Sciatic nerve (tissue), 2 donors: ENCODE measurements at places on chromosomes 7 and 10.
A peak's percentile ranks its signal among the peaks of the same experiment; 100 is the strongest.

GRCh38 chr7:30920021-30920583 is 8.4 kb downstream of the AQP1 start:
- peak; percentile 38 for DNase-seq

DNA sequence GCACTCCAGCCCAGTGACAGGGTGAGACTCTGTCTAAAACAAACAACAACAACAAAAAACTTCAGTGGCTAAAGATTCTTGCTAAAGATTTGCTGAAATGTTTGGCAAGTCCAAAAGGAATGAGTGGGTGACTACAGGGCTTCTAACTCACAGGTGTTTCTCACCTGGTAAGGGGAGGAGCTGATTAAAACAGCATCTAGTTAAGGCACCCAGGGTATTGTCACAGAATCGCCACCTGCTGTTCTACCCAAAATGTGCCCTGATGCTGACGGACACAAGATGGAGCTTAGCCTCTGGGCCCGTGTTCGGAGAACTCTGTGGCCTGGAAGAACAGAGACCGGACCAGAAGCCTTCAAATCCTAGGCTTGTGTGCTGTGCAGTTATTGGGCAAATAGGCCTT is 336.0 kb upstream of the GALNT17 start:
- DNase-seq: no peak

- no peak for DNase-seq
These were observed 304.1 kb upstream of the ZNF32 start for GRCh38 chr10:43952760-43953159.

DNA sequence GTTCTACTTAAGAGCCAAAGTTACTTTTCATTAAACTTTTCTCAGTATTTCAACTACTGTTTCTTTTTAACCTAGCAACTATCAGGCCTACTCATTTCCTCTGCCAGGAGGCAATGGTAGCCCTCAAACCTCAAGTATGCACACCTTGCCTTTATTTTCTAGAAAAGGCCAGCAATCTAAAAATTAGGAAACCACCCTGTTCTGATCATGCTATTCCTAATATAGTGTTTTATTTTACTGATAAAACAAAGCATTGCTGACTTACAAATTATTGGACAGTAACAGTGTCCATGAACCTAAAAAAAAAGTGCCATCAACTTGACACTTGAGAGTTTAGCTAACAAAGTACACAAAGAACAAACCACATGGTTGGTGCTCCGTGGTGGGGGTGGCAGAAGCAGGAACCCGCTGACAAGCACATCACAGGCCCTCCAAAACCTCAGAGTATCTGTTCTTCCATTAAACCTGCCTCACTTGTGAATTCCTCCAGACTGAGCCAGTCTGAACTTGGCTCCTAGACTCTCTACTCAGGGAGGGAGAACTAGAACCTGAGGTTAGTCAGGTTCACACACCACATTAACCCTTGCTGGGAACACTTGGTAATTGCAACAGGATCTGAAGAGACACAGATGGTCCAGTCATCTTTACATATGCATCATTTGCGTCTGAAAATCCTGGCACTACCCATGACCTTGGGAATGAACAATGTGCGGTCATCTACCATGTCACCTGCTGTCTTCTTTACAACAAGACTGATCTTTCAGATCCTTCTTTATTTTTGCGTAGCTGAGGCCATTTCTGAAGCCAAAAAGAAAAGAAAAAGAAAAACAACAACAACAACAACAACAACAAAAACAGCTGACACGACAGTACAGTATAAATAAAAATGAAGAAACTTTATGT is 31.9 kb downstream of the PIP4K2A start:
- DNase-seq: no peak

DNA sequence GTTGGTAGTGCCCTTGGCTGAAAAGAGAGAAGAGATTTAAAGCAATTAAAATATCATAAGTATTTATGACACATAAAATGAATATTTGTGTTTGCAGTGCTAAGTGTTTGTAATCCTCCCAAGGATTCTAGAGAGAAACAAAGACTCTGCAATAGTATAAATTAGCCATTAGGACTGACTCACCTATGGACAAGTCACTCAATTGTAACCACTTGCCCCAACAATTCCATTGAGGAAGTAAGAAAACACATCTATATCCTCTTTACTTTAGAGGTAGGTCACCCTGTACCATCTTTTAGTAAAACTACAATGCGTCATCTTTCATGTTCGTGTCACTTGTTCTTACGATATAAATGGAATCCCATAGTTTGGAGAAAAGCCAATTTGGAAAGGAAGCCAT is 85.7 kb upstream of the INHBA start:
- no peak for DNase-seq

- DNase-seq: peak; percentile 72
These were observed 87.5 kb downstream of the PLXNA4 start for GRCh38 chr7:132488634-132489302.

GRCh38 chr10:70726909-70727495 is 54.7 kb downstream of the ADAMTS14 start:
- DNase-seq: no peak

- DNase-seq: no peak
These were observed 321.0 kb downstream of the C7orf25 start for GRCh38 chr7:42590771-42591310.

DNA sequence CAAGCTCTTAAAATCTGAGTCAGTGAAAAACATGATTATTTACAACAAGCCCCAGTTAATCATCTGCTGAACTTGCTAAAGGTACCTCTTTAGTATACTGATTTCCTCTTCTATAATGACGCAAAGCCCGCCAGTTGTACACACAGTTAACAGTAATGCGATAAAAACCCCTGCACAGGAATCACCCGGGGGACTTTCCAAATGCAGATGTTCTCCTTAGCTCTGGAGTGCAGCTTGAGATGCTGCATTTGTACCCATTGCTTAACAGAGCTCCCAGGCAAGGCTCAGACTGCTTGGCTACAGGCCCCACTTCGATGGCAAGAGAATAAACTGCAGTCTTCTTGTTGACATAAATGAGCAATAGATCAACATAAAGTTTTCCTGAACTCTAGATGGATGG is 279.6 kb upstream of the HGF start:
- no peak for DNase-seq

GRCh38 chr10:3808689-3809199 is 23.7 kb upstream of the KLF6 start:
- DNase-seq: no peak

DNA sequence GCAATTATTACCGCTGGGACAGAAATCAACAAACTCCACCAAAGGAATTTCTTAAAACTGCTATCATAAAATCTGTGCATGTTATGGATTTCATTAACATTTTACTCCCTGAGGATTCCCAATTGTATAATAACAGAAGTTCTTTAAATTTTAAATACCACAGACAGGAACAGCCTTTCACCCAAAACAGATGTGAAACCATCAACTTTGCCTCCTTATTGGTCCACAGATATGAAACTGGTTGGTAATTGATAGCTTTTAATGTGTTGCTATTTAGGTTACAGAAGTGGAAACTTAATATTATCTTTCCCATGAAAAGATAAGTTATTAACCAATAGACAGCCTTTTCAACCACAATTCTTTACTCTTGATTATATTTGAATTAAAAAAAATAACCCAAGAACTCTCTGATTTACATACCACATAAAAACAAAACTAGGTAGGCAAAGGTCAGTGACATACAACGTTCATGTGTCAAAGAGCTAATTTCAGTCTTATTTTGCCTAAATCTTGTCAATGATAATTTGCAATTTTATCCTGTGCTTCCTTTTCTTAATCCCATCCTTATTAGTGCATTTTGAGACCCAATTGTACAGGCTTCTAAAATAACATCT is 90.0 kb downstream of the NRP1 start:
- DNase-seq: no peak

GRCh38 chr10:14670551-14671240 is 104.0 kb downstream of the FAM107B start:
- no peak for DNase-seq

DNA sequence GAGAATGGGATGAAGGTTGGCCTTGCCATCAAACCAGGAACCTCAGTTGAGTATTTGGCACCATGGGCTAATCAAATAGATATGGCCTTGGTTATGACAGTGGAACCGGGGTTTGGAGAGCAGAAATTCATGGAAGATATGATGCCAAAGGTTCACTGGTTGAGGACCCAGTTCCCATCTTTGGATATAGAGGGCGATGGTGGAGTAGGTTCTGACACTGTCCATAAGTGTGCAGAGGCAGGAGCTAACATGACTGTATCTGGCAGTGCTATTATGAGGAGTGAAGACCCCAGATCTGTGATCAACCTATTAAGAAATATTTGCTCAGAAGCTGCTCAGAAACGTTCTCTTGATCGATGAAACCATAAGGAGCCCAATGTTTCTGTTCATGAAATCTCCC is 637 bp downstream of the RPEL1 start:
- DNase-seq: no peak

- DNase-seq: no peak
These were observed 2.9 kb upstream of the TARP start for GRCh38 chr7:38276096-38276877.

GRCh38 chr7:144386741-144387140 is 16.8 kb downstream of the NOBOX start:
- no peak for DNase-seq

- DNase-seq: no peak
These were observed 103.5 kb upstream of the PDLIM1 start for GRCh38 chr10:95394161-95394880.

DNA sequence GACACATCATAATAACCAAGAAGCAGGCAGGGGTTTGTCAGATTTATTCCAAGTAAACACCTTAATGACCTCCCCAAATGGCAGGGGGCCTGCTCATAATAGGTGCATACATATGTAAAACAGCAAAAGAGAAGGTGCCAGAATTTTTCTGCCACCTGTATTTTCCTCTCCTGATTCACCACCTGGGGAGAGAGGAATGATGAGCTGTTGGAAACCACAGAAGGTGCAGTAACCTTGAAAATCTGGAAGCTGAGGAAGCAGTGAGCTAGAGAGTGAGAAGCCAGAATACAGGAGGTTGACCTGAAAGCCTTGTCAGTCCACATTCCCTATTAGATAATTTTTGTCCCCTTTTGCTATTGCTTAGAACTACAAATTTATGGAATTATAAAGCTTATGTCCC is 46.2 kb upstream of the PDE1C start:
- no peak for DNase-seq

GRCh38 chr7:815284-816216 is 16.7 kb upstream of the SUN1 start:
- DNase-seq: peak; percentile 75

DNA sequence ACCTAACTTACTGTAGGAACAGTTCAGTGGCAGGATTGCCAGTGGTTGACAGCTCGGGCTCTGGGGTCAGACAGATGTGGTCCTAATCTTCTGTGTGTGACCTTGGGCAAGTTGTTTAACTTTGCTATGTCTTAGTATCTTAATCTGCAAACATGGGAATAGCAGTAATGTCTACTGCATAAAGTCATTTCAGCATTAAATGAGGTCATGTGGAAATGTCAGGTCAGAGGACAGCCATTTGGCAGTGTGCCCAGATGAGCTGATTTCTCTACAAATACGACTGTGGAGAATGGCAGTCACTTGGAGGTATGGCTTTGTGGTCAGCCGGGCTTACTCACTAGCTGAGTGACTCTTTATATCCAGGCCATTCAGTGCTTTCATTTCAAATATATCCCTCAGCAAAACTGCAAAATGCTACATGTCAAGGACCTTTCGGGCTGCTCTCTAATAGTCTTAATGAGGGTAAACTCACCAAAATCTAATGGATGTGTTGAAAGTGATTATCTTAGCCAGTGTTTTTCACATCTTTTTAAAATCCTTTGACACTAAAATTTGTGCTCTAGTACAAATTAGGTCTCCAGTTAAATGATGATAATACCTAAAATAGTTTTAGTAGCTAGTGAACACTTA is 171.4 kb downstream of the ST7 start:
- DNase-seq: peak; percentile 83

GRCh38 chr10:121069061-121069850 is 218.1 kb downstream of the WDR11 start:
- no peak for DNase-seq

DNA sequence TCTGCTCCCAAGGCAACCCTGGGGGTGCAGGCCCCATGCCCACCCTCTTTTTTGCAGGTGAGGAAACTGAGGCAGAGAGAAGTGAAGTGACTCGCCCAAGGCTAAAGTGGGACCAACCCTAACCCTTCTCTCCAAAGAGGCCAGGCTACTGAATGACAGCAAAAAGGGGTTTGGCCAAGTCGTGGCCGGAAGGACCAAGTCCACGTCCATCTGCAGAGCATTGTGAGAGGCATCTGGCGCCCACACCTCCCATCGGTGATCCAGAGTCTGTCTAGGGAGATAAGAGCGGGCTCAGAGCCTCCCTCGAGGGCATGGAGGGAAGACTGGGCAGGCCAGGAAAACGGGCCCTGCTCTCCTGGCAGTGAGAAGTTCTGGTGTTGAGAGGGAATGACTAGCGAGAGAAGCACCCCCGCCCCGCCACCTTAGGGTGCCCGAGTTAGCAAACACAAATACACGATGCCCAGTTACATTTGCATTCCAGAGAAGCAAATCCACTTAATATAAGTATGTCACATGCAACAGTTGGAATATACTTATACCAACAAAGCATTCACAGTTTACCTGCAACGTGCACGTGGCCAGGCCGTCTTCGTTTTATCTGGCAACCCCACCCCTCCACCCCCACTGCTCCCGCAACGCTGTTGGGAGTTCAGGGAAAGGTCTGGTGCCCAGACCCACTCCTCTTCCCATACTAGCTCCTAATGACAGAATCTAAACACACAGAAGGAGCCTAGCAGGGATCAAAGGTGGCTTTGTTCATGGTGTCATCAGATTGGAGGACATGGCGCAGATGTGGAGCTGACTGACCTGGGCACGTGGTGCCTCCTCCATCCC is 124.9 kb downstream of the OAT start:
- DNase-seq: peak; percentile 45

DNA sequence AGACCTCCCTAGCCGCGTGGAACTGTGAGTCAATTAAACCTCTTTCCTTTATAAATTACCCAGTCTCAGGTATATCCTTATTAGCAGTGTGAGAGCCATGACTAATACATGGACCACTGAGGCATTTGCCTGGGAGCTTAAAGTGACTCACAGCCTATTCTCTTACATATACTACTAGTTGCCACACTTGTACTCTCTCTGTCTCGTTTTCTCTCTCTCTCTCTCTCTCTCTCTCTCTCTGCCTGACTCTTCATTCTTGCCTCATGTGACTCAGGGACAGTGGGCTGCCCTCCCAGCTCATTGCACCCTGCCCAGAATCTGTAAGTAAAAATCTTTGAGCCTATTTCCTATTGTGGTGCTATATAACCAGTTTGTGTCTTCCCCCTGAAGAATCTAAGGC is 238.5 kb upstream of the MAGI2 start:
- DNase-seq: no peak

DNA sequence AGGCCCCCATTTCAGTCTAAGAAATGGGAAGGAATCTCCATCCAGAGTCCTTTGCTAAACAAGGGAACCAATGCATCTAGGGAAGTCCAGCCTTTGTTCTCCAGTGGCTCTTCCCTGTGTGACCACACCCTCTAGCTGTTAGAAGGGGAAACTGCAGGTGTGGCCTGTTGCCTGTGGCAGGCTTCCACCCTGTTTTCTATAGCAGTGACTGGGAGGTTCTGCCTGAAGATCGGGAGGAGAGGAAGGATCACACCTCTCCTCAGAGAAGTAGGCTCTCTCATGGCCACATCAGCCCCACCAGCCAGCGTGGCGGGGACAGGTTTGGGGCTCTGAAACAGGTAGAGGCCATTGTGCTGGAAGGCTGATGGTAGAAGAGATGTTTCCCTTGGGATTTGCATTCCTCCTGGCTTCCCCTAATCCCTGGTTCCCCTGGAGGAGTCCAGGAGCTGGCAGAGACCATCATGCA is 47.7 kb upstream of the TRIM8 start:
- DNase-seq: no peak
